ENCODE measurements at places on chromosomes 1 and 21.

GRCh38 chr1:16085522-16085921 lies 12.1 kb upstream of the FAM131C start:
- DNase-seq, result no peak

DNA sequence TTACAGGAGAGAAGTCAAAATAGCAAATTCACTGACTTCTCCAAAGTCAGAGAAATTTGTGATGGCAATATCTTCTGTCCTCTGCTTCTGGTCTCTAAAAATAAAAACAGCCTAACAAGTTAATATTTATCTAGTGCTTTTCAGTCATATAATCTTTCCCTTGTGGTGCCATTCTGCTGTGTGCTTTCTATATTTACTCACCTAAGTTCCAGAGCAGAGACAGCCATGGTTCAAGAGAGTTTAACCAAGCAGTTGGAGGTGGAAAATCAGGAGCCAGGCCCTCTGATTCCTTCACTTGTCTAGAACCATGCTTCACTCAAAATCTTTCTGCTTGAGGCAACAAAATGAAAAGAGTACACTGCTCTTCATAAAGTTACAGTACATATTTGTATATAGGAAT lies 39.3 kb downstream of the BRINP2 start:
- no peak for DNase-seq

GRCh38 chr1:172323686-172324085 lies 96.8 kb upstream of the C1orf105 start:
- peak; percentile 4 for DNase-seq

GRCh38 chr1:54312796-54313316 lies 93.3 kb downstream of the SSBP3 start:
- DNase-seq, result peak; percentile 86

GRCh38 chr1:248807067-248807737 lies 18.5 kb downstream of the SH3BP5L start:
- DNase-seq, result peak; percentile 60

DNA sequence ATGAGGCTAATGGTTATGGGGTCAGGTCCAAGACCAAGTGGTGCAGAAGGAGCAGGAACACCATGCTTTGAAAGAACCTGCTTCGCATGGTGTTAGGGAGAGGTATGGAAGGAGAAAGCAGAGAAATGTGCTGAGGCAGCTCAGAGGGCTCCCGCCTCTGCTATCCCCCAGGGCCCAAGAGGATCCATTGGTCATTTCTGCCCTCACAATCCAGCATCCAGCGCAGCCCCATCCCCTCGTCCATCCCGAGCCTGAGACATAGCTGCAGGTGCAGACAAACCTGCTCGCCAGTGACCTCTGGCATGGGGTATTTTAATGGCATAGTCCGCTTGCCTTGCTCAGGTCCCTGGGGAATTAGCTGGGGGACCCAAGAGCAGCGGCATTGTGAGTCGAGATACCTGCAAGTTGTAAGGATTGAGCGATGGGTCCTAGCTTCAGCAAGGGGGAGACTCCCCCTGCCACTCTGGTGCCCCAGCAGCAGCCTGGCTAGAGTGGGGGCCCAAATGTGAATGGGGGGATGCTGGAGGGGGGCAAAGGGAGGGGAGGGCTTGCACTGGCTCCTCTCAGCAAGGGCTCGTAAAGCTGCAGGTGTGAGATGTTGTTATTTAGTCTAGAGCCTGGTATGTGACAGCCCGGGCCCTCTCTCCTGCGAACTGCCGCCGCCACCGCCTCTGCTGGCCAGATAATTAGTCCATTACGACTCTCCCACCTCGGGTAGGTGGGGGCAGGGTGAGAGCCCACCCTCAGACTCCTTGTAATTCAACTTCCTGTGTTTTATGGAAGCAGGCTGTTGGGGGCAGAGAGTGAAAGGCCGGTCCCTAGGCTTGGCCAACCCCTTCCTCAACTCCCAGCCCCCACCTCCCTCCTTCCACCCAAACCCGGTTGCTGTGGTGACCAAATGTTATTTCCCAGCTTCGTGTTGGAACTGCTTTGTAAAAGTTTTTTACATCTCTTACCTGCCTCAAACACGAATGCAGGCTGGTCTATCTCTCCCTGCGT lies 118.8 kb downstream of the RNF220 start:
- DNase-seq, result no peak

GRCh38 chr1:225228871-225229303 lies 199.0 kb downstream of the LBR start:
- no peak for DNase-seq

GRCh38 chr21:34574601-34575529 lies 40.0 kb downstream of the RCAN1 start:
- no peak for DNase-seq

DNA sequence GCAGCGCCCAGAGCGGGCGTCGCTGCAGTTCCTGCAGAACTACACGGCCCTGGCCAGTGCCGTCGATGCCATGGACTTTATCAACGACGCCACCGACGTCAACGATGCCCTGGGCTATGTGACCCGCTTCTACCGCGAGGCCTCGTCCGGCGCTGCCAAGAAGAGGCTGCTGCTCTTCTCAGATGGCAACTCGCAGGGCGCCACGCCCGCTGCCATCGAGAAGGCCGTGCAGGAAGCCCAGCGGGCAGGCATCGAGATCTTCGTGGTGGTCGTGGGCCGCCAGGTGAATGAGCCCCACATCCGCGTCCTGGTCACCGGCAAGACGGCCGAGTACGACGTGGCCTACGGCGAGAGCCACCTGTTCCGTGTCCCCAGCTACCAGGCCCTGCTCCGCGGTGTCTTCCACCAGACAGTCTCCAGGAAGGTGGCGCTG lies 22.0 kb downstream of the COL6A1 start:
- DNase-seq, result no peak

DNA sequence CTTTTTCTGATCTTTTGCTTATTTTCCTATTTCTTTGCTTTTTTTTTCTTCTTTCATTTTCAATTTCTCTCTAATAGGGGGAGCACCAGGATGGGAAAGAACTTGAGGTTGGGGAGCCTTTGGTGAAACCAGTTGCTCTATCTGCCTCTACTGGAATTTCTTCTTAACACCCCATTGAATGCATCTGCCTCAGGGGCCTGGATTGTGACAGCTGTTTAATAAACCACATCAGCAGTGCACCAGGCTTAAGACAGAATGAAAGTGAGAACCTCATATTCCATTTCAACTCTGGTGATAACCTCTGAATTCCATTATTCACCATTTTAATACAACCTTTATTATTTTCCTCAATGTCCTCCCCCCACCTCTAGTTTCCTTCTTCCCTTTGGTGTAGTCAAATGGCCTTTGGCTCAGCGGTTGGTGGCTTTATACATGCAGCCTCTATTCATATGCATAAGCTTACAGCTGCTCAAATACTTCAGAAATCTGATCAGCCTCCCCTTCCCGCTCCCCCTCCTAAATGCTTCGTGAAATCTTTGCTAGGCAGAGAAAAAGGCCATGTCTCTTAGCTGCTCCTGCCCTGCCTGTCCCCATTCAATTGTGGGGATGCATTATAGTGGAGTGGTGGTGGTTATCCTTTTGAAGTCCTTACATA lies 537.3 kb upstream of the PLXNA2 start:
- DNase-seq, result no peak

DNA sequence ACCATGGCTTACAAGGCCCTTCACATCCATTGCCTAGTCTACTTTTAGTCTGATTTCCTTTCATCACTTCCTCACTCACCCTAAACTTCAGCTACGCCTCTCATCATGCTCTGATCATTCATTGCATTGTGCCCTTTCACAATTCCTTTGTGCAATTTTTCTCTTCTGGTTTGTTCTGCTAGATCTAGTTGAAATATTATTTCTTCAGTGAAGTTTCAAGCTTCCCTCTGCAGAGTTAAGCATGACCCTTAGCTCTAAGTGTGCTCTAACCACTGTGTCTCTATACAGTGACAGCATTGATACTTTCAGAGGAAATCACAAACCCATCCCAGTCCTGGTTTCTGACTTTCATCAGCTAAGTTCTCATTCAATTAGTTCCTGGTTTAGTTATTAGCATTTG lies 166.1 kb downstream of the PLA2G4A start:
- no peak for DNase-seq

DNA sequence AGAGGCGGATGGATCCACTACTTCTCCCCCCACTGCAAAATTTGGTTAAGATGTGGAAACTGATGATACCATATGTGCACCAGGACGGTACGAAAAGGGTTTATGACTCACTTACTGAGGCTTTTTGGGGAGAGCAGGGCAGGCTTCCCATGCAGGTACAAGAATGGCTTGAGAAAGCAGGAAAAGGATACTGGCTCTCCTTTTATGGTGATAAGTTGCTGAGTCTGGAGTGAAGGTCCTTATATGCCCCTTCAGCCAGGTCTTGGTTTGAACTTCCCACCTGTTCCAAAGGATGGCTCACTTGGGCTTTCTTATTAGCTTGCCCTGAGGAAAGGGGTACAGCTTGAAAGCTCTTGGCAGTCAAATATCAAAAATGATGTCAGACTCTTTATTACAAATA lies 23.1 kb downstream of the MPZL1 start:
- DNase-seq, result no peak

- peak; percentile 77 for DNase-seq
Measured at GRCh38 chr1:192260076-192260475, 56.7 kb upstream of the RGS21 start.

DNA sequence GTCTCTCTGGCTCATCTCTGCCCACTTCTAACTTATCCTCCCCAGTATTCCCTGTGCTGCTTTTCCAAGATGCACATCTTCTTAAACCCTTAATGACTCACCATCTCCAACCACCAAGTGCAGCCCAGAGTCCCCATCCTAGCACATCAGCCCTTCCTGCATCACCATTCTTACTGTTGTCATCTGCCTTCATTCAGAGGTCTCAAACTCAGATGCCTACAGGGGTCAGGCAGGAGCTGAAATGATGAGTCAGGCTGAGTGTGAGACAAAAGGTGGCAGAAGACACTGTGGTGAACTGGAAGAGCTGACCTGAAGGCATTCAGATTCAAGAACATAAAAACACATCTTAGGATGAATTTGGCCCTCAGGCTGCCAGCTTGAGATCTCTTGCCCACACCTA lies 34.6 kb downstream of the OLFML2B start:
- no peak for DNase-seq

DNA sequence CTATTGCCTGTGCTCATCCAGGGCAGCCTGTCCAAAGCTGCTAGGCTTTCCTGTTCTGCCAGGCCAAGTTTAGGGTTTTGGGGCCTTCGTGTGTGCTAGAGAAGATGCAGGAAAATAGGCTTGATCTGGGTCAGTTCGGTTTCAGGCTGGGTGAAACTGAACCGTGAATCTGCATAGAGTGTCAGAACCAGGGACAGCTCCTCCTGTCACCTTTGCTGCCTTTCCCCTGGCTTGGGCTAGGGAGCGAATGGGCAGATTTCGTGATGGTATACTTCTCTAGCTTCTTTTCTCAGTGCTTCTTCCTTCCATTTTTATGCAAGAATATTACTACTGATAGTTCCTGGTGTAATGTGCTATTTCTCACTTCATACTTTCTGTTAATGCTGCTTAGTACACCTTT lies 6.0 kb upstream of the AGO1 start:
- DNase-seq, result peak; percentile 51

- DNase-seq, result no peak
Measured at GRCh38 chr1:74713849-74714248, 19.0 kb downstream of the CRYZ start.

- no peak for DNase-seq
Measured at GRCh38 chr1:10265027-10265426, 54.7 kb downstream of the KIF1B start.

GRCh38 chr1:182688436-182689205 lies 4.2 kb upstream of the RGS8 start:
- DNase-seq, result no peak

DNA sequence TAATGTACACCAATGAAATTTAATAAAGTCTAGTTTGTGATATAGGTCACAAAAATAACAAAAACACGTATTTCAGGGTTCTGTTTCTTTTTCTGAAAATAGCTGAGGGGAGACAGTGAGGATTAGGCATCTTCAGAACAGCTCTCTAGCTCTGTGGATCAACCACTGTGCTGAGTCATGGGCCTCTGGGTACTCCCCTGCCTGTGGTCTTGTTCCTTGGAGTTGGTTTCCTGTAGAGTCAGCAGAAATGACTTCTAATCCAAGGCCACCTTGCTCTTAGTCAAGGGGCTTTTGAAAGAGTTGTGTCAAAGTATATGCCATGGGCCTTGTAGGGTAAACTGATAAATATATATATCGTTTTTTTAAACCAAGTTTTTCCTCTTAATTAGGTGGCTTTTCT lies 141.8 kb upstream of the ZRANB2 start:
- DNase-seq, result peak; percentile 6

DNA sequence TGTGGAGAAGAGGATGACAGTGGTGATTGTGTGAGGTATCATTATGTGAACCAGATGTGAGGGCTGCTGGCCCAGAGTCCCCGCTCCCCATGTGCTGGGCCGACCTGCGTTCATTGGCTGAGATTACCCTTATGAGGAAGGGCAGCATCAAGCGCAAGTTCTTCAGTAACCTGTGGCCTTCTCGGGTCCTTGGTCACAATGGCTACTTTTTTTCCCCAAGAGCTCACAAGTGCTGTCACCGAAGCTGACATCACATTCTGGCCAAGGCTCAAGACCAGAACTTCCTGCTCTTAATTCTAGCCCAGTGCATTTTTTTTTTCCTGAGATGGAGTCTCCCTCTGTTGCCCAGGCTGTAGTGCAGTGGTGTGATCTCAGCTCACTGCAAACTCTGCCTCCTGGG lies 262.9 kb downstream of the RHOU start:
- DNase-seq, result no peak

- no peak for DNase-seq
Measured at GRCh38 chr1:208177656-208178055, 66.5 kb downstream of the PLXNA2 start.

DNA sequence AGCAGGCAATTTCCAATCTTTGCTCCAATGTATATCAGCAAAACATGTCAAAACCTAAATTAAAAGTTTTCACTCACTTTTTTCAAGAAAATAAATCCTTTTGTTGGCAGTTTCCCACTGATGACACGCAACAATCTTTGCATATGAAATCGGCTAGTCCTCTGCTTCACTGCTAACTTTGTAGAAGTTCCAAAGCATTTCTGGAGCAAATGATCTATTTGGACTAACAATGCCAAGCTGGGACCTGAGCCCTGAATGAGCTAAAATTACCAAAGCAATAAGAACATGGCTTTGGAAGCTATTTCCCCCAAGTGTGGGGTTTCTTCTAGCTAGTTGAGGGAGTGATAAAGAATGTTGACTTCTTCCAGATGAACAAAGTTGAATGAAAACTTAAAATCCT lies 5.1 kb downstream of the BEND5 start:
- DNase-seq, result no peak

DNA sequence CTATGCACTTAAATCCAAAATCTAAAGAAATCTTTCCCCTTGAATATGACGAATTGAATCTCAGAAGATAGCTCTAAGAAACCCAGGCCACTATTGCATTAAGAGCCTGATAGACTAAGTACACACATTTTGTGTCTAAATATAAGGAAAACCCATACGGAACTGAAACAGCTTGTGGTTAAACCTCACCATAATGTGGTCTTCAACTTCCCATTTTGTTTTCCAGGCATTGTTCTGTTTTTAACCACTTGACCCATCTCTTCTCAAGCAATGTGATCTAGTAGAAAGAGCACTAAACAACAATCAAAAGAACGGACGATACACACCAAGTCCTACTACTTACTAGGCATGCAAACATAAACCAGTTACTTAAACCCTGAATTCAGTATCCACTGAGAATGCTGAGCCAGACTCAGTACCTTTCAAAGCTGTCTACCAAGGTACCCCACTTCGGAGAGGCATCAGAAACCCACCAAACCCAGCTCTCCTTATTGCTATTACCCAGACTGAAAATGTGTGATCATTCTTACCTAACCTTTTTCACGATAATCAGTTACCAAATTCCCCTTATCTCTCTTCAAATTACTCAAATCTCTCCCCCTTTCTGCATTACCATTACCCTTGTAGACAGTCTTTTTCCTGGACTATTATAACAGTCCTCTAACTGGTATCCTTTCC lies 12.8 kb downstream of the OTUD7B start:
- DNase-seq, result no peak
